SK-N-SH treated with all-trans-retinoic acid at 6 μM for 48 hours (cell line): ENCODE measurements at places on chromosomes 5 and 9.
A peak's percentile ranks its signal among the peaks of the same experiment; 100 is the strongest.

DNA sequence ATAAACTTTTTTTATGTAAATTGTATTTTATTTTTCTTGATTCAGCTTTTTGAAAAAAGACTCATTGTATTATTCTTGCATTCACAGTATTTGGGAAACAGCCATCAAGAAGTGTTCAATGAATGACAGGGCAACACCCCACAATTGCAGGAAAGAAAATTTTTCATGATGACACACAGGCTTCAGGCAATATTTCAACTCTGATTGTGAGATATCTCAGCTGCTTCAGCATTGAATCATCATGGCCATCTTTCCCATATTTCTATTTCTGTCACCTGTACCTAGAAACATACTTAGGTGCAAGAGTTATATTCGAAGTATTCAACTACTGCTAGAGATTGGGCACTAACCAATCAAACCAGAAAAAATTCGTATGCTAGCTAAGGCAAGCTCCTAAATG lies 446.0 kb downstream of the ISL1 start:
- peak; percentile 61; the same call in 2 of the 3 replicates for ATAC-seq

DNA sequence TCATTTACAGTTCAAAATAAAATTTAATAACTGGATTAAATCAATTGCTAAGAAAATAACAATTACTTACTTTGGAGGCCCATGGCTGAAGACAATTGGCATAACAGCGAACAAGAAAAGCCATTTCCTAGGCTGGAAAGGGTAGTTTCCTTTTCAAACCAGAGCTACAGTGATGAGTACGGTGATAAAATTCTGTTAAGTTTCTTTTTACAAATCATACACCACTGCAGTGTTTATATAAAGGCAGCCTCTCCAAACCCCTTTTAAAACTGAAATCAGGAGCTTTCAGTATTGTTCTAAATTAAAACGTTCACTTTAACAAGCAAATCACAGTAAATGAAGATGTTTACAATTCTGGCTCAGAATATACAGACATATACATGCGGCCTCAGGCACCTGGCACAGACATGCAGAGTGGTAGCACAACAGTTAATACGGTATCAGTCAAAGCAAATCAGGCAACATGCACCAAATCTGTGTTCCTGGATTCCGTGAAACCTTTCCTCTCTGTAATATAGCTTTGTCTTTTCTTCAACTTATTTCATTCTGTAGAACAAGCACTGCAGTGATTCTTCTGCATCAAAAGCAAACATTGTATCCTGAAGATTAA lies 102.9 kb downstream of the RAPGEF6 start:
- ATAC-seq: peak; percentile 78

GRCh38 chr9:109001275-109001676 lies 12.0 kb downstream of the CTNNAL1 start:
- peak; percentile 82 for ATAC-seq

DNA sequence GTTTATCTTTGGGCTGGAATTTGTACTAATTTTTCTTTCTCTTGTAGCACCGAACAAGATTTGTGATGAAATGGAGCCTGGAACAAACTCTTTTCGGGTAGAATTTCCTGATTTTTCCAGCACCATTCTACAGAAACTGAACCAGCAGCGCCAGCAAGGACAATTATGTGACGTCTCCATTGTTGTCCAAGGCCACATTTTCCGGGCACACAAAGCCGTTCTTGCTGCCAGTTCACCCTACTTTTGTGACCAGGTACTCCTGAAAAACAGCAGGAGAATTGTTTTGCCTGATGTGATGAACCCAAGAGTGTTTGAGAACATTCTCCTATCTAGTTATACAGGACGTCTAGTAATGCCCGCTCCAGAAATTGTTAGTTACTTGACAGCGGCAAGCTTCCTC lies 27.6 kb downstream of the ZBTB43 start:
- ATAC-seq: no peak

GRCh38 chr9:134344068-134344799 lies 18.0 kb downstream of the RXRA start:
- 0 out of 3 replicates have a peak, but pooled peaks have one; percentile 9 for ATAC-seq

- ATAC-seq: peak; percentile 88
Observed at GRCh38 chr5:13985731-13986418, 41.4 kb upstream of the DNAH5 start.

DNA sequence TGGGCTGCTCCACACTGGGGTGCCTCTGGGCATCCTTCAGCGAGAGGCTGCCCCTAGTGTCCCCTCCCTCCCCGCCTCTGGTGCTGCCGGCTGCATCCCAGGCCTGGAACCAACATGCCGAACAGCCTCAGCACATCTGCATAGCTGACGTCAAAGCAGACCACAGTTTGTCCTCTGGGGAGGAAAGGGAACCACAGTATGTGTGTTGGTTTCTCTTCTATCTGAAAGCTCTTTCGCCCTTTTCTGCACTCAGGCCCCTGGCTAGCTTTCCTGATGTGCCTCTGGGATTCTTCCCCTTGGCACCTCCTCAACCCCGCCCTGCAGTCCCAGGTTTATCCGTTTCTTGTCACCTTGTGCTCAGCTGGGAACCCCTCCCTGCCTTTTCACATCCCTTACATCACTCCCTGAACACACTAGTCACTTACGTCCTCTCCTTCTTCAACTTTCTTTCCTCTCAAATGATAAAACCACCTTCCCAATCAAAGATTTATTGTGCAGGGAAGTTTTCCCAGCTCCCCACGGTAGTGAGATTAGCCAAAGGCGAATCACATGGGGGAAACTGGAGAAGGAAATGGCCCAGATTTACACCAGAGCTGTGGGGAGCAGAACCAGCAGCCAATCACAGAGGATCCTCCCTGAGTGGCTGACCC lies 35.5 kb upstream of the B4GALT1 start:
- no peak for ATAC-seq
